ENCODE measurements at places on chromosomes 11 and 22. TPM values are rescaled to one million over a fixed set of nuclear protein-coding genes. Genes with fewer than 3 reads are reported as not detected.

Gene UCP3
- polyA plus RNA-seq = 3.5 TPM

Gene YAP1
- polyA plus RNA-seq = 324 TPM

Gene KDELR3
- polyA plus RNA-seq = 5.5 TPM

Gene TPBGL
- polyA plus RNA-seq = 0.18 TPM

Gene ZNF70
- 10.1 TPM for polyA plus RNA-seq

GRCh38 chr22:37508431-37508992, 10.7 kb downstream of the CARD10 start:
- no peak for DNase-seq

GRCh38 chr22:42500161-42500835, 19.3 kb downstream of the RRP7A start:
- DNase-seq = peak; percentile 27

DNA sequence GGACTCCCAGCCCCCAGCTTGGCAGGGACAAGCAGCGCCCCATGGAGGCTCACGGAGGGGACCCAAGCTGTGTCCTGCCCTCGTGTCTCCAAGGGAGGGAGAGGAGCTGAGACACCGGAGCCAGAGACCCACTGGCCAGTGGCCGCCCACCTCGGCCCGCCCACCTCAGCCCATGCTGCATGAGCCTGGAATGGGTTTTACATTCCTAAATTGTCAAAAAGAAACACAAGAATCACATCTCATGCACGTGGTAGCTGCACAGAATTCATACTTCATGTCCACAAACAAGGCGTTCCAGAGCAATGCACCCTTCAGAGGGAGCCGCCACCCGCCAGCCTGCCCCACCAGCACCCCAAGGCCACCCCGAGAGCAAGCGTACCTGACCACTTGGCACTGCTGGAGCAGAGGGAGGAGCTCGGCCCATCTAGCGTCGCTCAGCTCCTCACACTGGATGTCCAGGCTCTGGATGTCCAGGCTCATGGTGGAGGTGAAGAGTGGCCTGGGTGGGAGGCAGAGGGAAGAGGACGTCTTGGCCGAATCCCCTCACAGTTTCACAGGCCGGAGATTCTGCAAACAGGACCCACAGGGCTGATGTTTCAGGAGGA, 5.3 kb downstream of the RNH1 start:
- no peak for DNase-seq

DNA sequence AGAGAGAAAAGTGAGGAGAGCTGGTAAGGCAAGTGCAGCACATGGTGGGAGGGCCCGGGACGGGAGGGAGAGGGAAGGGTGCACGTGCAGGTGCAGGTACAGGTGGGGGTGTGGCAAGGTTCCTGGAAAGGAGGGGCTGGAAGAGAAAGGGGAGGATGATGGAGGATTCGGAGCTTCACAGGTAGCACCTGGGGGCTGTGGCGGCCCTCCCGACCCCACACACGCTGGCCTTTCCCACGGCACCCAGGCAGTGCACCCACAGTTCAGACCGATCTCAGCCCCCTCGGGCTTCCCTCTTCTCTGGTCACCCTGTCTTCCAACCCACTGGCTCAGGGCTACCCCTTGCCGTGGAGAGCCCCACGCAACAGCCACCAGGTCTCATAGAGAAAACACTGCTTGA, 67.4 kb upstream of the A4GALT start:
- DNase-seq = no peak

GRCh38 chr11:117940736-117941135, 11.5 kb upstream of the TMPRSS13 start:
- DNase-seq = no peak

DNA sequence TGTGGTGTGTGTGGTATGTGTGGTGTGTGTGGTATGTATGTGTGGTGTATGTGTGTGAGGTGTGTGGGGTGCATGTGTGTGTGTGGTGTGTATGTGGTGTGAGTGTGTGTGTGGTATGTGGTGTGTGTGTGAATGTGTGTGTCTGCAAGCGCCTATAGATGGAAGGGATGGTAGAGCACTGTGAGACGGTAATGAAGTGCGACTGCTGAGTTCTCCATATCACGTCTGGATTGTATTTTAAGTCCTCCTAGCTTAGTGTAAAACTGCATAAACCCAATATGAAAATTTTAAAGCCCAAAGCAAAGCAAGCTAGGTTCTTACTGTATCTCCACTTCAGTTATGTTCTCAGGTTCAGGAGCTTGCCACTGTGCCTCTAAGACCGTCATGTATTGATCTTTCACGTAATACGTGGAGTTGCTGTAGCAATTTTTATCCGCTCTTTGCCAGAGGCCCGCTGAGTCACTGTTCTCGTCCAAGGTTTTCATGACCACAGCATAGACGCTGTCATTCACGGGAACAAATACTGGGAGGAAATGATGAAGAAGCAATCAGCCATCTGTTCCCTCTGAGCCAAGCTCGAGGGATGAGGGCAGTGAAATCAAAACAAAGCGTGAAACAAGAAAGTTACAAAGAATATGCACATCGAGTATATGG, 5.5 kb downstream of the PLET1 start:
- no peak for DNase-seq

DNA sequence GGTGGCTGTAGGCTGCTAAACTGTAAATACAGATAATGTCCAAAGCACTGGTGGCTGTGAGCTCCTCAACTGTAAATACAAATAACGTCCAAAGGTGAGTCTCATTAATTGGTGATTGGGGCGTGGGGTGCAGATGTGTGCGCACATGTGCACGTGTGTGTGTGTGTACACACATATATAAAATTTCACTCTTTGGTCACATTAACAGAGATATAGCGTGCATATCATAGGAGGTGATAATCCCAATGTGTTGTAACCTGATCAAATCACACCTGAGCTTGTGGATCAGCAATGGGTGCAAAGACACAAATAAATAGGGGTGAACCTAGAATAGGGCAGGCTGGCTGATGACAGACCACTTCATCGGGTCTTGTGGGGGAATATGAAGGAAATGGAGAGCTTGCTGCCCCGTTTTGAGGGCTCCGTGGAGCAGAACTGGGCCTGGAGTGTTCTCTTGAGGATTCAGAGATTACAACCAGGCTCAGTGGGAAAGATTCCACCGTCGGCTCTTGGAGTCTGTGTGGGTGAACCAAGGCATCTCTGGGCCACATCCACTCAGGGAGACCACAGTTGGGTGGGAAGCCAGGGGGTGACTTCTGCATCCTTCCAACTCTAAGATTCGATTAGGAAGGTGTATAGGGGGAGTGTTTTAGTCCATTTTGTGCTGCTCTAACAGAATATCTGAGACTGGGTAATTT, 24.9 kb upstream of the OSBPL5 start:
- DNase-seq = no peak

Measured in left lung (tissue), 14 donors.